ENCODE measurements at places on chromosomes 13 and 19.

- no peak for DNase-seq
Observed at GRCh38 chr13:36673352-36673751, 468 bp upstream of the SERTM1 start.

DNA sequence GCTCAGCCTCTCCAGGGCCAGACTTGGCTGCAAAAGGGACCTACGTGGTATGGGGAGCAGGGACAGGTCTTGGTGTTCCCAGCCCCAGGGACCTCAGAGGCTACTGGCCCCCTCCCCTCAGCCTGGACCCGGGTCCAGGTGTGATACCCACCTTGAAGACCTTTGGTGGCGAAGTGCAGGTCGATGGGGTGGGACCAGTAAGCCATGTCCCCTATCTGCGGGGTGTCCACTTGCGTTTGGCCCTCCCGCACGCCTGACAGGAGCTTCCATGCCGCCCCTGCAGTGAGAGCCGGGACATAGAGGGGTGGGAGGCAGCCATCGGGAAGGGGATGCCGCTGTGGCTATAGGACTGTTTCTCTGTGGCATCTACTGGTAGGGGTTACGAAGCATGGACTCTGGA, 4.0 kb upstream of the TGFB1 start:
- no peak for DNase-seq

DNA sequence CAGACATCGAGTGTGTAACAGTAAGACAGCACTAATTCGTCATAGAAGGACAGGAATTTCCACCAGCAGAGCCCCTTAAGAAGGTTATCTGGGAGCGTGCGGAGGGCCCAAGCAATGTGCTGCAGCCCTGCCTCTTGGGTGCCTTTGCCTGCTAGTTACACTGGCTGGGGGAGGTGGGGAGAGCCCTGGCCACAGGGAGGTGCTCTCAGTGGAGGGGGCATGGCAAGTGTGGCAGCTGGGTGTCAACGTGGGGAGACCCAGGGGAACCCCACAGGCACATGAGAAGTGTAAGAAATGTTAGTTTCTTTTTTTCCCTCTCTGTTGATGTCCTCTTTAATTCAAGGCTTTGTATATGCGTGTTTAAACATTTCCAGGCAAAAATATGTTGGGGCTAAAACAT, 50.9 kb upstream of the TMTC4 start:
- DNase-seq, result no peak

DNA sequence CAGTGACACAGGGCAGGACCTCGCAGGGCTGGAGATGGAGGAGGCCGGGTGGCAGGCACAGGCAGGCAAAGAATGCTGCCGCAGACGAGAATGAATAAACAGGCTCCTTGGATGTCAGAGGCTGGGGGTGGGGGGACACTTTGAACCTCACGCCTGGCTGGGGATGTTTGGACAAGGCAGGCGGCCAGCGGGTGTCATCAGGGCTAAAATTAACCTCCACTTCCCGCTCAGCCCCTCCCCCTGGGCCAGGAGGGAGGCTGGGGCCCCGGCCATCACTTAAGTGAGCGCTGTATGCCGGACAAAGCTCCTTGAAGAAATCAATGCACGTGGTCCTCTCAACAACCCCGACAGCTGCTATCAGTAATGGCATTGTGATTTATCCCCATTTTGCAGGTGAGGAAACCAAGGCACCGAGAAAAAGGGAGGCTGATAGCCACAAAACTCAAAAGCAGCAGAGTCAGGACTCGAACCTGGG, 10.3 kb upstream of the FUT5 start:
- DNase-seq, result peak; percentile 57

- DNase-seq, result peak; percentile 52
Observed at GRCh38 chr13:21657538-21657937, 13.3 kb upstream of the FGF9 start.

DNA sequence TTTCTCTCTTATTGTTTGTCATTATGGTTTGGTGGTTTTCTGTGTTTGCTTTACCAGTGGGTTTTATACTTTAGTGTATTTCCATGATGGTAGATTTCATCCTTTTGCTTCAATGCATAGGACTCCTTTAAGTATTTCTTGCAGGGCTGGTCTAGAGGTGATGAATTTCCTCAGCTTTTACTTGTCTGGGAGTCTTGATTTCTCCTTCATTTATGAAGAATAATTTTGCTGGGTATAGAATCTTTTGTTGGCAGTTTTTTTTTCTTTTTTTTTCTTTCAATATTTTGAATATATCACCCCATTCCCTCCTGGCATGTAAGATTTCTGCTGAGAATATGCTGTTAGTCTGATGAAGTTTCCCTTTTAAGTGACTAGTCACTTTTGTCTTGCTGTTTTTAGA, 19.8 kb downstream of the EEF1AKMT1 start:
- no peak for DNase-seq

- DNase-seq, result no peak
Observed at GRCh38 chr13:91504216-91504615, 105.8 kb downstream of the GPC5 start.
